ENCODE measurements at places on chromosomes 1 and 21. TPM values are rescaled to one million over a fixed set of nuclear protein-coding genes. Genes with fewer than 3 reads are reported as not detected.

Gene KRTAP21-2
- not detected for total RNA-seq

Gene SPRR4
- total RNA-seq = not detected

Gene LMOD1
- total RNA-seq = 1.0 TPM

Gene DFFA
- 19.4 TPM for total RNA-seq

Gene RAB7B
- 0.73 TPM for total RNA-seq

Gene ANKRD13C
- 6.3 TPM for total RNA-seq

Gene DIP2A
- total RNA-seq = 15.2 TPM

Gene LCE3C
- total RNA-seq = not detected

Gene ERICH3
- 0.15 TPM for total RNA-seq

Gene B4GALT2
- 20.6 TPM for total RNA-seq

Gene CELA3A
- total RNA-seq = 13.4 TPM

Gene FLG2
- not detected for total RNA-seq

Gene COL11A1
- total RNA-seq = 0.08 TPM

Gene CASZ1
- total RNA-seq = 4.8 TPM

Gene C4BPA
- total RNA-seq = 792 TPM

Gene ADAMTS5
- total RNA-seq = 0.48 TPM
